ENCODE measurements at places on chromosomes 5 and 9.

- DNase-seq = no peak
Measured at GRCh38 chr5:143235423-143235822, 168.1 kb downstream of the NR3C1 start.

- DNase-seq = no peak
Measured at GRCh38 chr5:146081556-146081955, 23.8 kb downstream of the PLAC8L1 start.

- DNase-seq = no peak
Measured at GRCh38 chr5:95229646-95230045, 55.2 kb downstream of the MCTP1 start.

DNA sequence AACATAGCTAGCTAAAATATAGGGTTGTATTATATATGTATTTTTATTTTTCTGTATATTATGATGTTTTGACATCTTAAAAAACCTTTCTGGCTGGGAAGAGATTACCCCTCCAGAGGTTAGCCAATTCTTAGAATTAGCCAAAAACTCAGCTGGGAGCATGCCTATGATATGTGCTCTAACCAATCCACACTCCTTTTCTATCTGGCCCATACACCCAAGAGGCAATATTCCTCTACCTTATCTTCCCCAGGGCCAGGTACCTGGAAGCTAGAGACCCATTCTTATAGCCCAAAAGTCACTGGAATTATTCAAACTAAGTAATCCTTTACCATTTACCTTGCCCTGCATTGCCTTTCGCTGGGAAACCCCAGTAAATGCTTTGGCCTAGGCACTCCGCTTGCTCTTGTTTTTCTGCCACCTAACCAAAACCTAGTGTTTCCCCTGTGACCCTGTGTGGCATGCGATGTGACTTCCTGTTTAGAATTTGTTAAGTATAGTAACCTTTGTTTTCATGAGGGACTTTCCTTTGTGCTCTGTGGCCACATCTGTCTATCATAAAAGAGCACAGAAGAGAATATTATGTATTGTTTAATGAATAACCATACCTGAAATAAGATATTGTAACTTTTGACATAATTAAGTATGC is 37.4 kb downstream of the CSNK1G3 start:
- no peak for DNase-seq

DNA sequence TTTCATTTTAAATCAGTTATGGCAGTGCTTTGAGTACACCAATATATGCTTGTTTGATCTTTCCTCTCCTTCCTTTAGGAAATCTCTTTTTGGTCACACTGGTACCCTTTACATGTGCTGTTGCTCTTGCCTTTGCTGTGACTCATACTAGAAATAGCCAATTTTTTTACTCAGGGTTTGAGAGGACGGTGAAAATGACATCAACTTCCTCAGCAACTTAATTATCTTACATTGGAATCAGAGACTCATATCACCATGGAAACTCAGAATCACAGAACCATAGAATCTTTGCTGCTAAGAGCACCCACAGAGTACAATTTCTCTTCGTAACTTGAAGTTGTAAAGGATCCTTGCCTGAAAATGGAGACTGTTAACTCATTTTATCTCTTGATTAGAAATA is 13.8 kb upstream of the ZNF300 start:
- DNase-seq = no peak

DNA sequence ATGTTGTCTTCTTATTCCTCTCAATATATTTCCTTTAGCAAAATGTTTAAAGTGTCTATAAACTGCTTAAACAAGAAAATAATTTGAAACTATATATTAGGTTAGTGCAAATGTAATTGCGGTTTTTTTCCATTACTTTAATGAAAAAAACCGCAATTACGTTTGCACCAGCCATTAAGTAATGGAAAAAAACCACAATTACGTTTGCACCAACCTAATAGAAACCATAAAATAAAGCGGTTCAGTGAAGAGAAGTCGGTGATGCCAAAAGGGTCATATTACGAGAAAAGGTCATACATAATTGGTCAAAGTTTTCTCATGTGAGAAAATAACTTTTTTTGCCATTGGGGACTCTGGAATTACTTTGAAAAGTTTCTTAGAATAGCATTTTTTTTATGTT is 385.6 kb upstream of the ST8SIA4 start:
- no peak for DNase-seq

- no peak for DNase-seq
Measured at GRCh38 chr5:157189223-157189622, 8.6 kb downstream of the ITK start.

GRCh38 chr9:3074247-3074646 is 230.4 kb upstream of the PUM3 start:
- DNase-seq = no peak

DNA sequence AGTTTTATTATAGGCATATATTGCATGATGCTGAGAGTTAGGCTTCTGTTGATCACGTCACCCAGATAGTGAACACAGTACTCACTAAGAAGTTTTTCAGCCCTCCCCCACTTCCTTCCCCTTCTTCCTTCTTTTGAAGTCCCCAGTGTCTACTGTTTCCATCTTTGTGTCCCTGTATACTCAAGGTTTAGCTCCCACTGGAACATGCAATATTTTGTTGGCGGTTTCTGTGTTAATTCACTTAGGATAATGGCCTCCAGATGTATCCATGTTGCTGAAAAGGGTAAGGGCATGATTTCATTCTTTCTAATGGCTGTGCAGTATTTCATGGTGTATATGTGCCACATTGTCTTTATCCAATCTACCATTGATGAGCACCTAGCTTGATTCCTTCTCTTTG is 764.3 kb downstream of the MTRR start:
- no peak for DNase-seq

GRCh38 chr5:150038547-150038946 is 38.0 kb downstream of the HMGXB3 start:
- DNase-seq = no peak

DNA sequence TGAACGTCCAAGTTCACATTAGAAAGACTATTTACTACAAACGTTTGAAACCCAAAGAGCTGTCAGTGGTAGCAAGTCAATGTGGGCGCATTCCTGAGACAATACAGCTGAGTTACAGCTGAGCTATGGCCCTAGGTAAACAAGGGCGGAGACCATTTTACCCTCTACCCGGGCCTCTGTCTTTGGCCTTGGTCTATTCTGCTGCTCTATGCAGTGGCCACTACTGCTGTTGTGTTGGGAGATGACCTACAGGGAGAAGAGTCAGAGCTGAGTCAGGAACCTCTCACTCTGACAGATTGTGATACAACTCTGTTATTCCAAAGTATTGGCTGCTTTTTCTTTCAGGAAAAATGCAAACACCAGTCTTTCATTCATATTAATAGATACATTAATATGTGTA is 700.6 kb downstream of the SEMA5A start:
- DNase-seq = no peak

DNA sequence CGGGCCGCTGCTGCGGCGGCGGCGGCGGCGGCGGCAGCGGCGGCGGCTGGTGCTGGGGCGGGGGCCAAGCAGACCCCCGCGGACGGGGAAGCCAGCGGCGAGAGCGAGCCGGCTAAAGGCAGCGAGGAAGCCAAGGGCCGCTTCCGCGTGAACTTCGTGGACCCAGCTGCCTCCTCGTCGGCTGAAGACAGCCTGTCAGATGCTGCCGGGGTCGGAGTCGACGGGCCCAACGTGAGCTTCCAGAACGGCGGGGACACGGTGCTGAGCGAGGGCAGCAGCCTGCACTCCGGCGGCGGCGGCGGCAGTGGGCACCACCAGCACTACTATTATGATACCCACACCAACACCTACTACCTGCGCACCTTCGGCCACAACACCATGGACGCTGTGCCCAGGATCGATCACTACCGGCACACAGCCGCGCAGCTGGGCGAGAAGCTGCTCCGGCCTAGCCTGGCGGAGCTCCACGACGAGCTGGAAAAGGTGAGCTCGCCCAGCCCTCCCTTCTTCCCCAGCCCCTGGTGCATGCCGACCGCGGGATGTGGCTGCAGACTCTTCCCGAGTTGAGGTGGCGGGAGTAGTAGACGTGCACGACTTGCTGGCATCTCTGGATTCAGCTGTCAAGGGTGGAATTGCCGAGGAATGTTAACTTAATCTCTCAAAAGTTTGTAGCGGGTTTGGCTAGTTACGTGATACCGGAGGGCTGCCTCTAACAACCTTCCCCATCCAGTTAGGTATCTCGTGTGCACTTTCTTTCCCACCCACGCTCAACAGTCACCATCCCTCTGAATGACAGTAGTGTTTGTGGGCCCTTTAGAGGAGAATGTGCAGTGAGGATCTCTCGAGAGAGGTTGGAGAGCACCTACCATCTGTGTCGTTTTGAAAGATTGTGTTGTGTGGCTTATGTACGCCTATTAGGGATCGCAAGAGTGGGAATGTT is 932 bp downstream of the SLC12A2 start:
- no peak for DNase-seq

DNA sequence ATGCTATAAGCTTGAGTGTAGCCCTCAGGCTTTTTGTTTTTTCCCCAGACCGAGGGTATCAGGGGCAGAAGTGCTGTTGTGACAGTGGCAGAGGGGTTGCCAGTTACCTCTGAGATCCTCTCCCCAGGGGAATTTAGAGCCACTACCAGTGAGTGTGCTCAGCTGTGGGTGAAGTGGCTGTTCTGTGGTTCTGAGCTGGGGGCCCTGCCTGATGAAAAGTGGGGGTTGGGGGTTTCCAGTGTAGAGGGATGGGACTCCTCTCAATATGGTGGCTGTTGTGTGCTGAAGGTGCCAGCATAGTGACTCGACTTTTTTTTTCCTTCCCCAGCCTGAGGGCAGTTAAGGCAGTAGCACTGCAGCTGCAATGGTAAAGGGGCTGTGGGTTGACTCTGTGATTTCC is 506.7 kb downstream of the TMEM232 start:
- no peak for DNase-seq

GRCh38 chr5:133698646-133699526 is 86.5 kb upstream of the FSTL4 start:
- no peak for DNase-seq

- DNase-seq = no peak
Measured at GRCh38 chr9:127113191-127113972, 9.1 kb downstream of the ANGPTL2 start.

DNA sequence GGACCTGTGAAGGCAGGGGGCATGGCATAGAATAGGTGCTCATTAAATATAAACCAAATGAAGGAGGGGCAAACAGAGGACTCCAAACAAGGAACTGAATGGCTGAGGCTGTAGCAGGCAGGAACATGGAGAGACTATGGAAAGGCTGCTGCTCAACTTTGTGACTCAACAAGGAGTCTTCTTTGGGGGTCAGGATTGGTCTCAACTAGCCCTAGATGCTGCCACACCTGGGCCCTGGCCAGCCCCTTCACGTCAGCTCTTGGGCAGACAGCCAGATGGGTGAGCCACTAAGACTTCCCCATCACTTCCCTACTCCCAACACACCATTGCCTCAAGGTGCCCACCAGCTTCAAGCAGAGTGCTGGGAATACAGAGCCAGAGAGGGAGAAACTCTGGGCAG is 11.0 kb downstream of the RPP25L start:
- DNase-seq = no peak
